Activated T-cell treated with anti-CD3 and anti-CD28 coated beads, Interleukin-2, amount 50 U/mL, for 72 hours (primary cell): ENCODE measurements at places on chromosomes 4 and X. TPM values are rescaled to one million over a fixed set of nuclear protein-coding genes. Genes with fewer than 3 reads are reported as not detected.

Gene CENPVL1
- not detected for total RNA-seq

Gene CCDC110
- total RNA-seq, result 0.19 TPM

Gene TMPRSS11F
- not detected for total RNA-seq

Gene RPS6KA3
- 49.4 TPM for total RNA-seq

Gene ASIC5
- not detected for total RNA-seq

Gene MND1
- 29.8 TPM for total RNA-seq

Gene UCP1
- total RNA-seq, result not detected

Gene PITX2
- total RNA-seq, result 0.31 TPM

Gene ZCCHC18
- total RNA-seq, result 3.0 TPM

Gene DCUN1D4
- total RNA-seq, result 45.6 TPM

Gene IQCM
- not detected for total RNA-seq

Gene ZFP92
- total RNA-seq, result 2.4 TPM

Gene RNF150
- 0.46 TPM for total RNA-seq

- no peak overlapping the region for H3K4me3 ChIP-seq
- no peak for DNase-seq
- H3K4me1 ChIP-seq, result no peaks in the 10 kb centered on the region
- H3K36me3 ChIP-seq, result no peaks in the 10 kb centered on the region
- H3K27ac ChIP-seq, result no peak overlapping the region
Observed at GRCh38 chr4:85147481-85148076, 181.1 kb upstream of the WDFY3 start.

DNA sequence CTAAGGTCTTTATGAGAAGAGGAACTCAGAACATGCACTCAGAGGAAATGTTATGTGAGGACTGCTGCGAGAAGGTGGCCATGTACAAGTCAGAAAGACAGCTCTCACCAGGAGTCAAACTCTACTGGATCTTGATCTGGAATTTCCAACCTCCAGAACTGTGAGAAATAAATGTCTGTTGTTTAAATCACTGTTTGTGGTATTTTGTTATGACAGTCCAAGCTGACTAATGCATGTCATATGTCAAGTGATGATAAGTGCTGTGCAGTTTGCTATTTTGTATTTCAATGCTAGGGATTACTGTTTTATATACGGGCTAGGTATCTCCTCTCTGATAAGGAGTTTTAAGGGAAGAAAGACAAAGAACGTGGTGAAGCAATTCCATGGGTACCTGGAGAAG is 162.3 kb downstream of the CPEB2 start:
- peaks cover 43% of the 10 kb centered on the region for H3K27me3 ChIP-seq
- no peak overlapping the region for H3K4me3 ChIP-seq
- DNase-seq, result no peak
- no peaks in the 10 kb centered on the region for H3K36me3 ChIP-seq
- H3K27ac ChIP-seq, result no peak overlapping the region

- H3K27ac ChIP-seq, result no peak overlapping the region
- no peak for DNase-seq
- H3K4me3 ChIP-seq, result no peak overlapping the region
- H3K27me3 ChIP-seq, result no peaks in the 10 kb centered on the region
Observed at GRCh38 chr4:124902001-124902515, 189.5 kb upstream of the ANKRD50 start.

DNA sequence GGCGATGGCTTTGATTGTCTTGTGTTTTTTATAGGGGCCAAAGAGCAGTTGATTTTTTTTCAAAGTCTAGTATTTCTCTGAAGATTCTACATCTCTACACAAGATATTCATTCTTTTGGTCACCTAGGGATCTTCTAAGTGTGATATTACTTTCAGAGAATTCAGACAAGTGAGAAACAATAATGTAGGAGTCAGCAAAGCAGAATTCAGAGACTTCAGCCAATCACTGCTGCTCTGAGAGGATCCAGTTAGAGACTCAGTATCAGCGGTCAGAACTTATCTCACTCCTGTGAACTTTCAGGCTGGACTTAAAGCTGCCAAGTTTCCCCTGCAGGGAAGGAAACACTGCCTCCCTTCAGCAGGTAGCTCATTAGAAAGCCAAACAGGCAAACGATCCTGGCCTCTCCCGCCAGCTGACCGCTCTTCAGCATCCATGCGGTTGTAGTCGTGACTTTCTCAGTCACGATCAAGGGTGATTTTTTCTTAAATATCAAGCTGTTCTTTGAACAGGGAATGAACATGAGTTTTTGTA is 59.2 kb downstream of the NSUN7 start:
- H3K27me3 ChIP-seq, result no peaks in the 10 kb centered on the region
- no peak overlapping the region for H3K4me3 ChIP-seq
- H3K36me3 ChIP-seq, result no peaks in the 10 kb centered on the region
- H3K27ac ChIP-seq, result no peak overlapping the region
- H3K4me1 ChIP-seq, result no peaks in the 10 kb centered on the region

GRCh38 chr4:183852910-183853547 is 52.1 kb upstream of the STOX2 start:
- H3K36me3 ChIP-seq, result no peaks in the 10 kb centered on the region
- no peaks in the 10 kb centered on the region for H3K4me1 ChIP-seq
- H3K27ac ChIP-seq, result no peak overlapping the region
- H3K4me3 ChIP-seq, result no peak overlapping the region

DNA sequence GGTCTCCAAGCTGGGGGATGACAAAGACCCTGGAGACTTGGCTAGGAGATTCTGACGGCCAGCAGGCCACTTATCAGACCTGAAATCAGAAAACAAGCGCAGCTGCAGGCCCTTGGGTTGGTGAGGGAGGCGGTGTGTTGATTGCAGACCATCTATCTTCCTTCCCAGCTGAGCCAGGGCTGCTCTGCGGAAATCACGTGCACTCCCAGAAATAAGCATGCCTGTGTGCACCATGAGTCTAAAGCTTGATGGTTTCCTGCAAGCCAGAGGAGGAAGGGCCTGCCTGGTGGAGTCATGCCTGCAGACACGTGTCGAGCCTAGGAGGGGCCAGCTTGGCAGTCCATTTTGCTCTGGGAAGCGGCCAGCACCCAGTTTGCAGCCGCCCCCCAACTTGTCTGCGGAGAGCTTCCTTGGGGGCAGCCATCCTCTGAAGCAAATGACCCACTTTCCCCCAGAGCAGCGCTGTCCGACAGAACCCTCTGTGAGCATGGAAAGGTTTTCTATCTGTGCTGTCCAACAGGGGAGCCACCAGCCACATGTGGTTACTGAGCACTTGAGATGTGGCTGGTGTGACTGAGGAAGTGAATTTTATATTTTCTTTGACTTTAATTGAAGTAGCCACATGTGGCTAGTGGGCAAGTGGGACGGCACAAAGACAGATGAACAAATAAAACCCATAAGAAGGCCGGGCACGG is 175.7 kb upstream of the BCOR start:
- H3K4me1 ChIP-seq, result peaks cover 18% of the 10 kb centered on the region
- peaks cover 15% of the 10 kb centered on the region for H3K27me3 ChIP-seq
- no peak overlapping the region for H3K4me3 ChIP-seq
- H3K36me3 ChIP-seq, result peaks cover 1% of the 10 kb centered on the region

DNA sequence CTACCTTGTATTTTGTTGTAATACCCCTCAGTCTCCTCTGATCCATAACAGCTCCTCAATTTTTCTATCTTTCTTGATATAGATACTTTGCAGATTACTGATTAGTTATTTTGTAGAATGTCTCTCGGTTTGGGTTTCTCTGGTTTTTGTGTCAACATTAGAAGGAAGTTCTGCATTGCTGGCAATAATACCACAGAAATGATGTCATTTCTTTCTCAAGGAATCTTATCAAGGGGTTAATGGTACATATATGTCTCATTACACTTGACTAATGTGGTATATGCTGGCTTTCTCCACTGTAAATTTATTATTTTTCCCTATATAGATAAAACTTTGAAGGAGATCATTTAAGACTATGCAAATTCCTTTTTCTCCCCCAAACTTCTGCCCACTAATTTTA is 183.6 kb upstream of the DKK2 start:
- no peaks in the 10 kb centered on the region for H3K27me3 ChIP-seq
- H3K4me1 ChIP-seq, result no peaks in the 10 kb centered on the region
- no peaks in the 10 kb centered on the region for H3K36me3 ChIP-seq
- H3K27ac ChIP-seq, result no peak overlapping the region
- no peak for DNase-seq

GRCh38 chr4:119059221-119059620 is 76.4 kb upstream of the MYOZ2 start:
- H3K27ac ChIP-seq, result no peak overlapping the region
- H3K27me3 ChIP-seq, result no peaks in the 10 kb centered on the region
- DNase-seq, result no peak
- no peaks in the 10 kb centered on the region for H3K36me3 ChIP-seq
- H3K4me3 ChIP-seq, result no peak overlapping the region
- no peaks in the 10 kb centered on the region for H3K4me1 ChIP-seq

DNA sequence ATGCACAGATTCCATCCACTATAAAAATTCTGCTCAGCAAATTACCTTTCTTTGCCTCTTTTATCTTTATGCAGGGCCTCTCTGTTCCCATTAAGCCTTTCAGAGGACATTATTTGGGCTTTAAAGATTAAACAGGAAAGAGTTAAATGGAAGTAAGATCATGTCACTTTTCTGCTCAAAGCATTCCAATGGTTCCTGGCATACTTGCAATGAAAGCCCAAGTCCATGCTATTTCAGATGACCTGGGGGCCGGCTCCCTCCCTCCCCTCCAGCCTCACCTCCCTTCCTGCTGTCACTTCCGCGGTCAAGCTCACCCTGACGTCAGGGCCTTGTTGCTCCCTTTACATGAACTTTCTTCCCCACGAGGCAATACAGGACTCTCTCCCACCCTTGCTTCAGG is 125.5 kb downstream of the C4orf51 start:
- no peaks in the 10 kb centered on the region for H3K27me3 ChIP-seq
- H3K27ac ChIP-seq, result peak overlapping the region; percentile 96
- H3K4me1 ChIP-seq, result peaks cover 57% of the 10 kb centered on the region
- H3K4me3 ChIP-seq, result no peak overlapping the region

- no peak overlapping the region for H3K4me3 ChIP-seq
- H3K27me3 ChIP-seq, result no peaks in the 10 kb centered on the region
- H3K4me1 ChIP-seq, result no peaks in the 10 kb centered on the region
- H3K27ac ChIP-seq, result no peak overlapping the region
- H3K36me3 ChIP-seq, result no peaks in the 10 kb centered on the region
Observed at GRCh38 chr4:178632415-178632814, 1190.2 kb upstream of the AGA start.

- H3K4me1 ChIP-seq, result no peaks in the 10 kb centered on the region
- peaks cover 20% of the 10 kb centered on the region for H3K27me3 ChIP-seq
- DNase-seq, result no peak
Observed at GRCh38 chrX:149948016-149948415, 9.7 kb upstream of the EOLA2 start.

DNA sequence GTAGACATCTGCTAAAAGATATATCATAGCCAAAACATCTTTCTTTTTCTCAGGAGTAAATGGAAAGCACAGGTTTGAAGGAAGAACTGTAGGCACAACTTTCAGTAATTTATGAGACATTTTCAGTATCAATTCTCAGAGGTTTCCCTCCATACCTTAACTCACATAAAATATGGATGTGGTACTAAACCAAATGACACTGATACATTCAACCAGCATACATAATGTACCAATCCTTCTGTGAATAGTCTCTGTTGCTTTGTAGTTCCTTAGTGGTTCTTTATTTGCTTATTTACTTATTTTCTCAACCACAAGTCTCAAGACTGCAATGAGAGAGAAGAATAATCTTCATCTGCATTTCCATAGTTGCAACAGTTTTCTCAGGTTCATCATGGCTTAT is 96.1 kb downstream of the ARHGAP24 start:
- H3K4me3 ChIP-seq, result no peak overlapping the region
- H3K4me1 ChIP-seq, result no peaks in the 10 kb centered on the region
- H3K27me3 ChIP-seq, result no peaks in the 10 kb centered on the region

DNA sequence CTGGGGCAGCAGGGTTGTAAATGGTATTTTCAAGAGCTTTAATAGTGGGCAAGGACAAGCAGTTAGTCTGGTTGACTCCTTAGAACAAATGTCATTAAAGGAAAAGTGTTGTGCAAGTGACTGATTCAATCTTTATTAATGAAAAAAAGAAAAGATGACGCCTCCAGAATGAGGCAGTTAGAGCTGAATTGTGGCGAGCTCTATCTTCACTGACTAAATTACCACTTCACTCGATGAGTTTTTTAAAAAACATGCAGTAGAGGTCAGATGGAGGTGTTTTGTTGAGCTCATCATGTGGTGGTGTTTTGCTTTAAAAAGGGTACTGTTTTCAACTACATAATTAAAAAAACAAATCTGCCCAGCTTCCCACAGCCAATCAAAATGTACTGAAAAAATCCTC is 28.1 kb upstream of the TENM3 start:
- no peaks in the 10 kb centered on the region for H3K4me1 ChIP-seq
- H3K27me3 ChIP-seq, result no peaks in the 10 kb centered on the region
- no peaks in the 10 kb centered on the region for H3K36me3 ChIP-seq
- no peak for DNase-seq
- no peak overlapping the region for H3K4me3 ChIP-seq

- H3K4me3 ChIP-seq, result no peak overlapping the region
- no peak for DNase-seq
- H3K27ac ChIP-seq, result no peak overlapping the region
- H3K36me3 ChIP-seq, result peaks cover 12% of the 10 kb centered on the region
- no peaks in the 10 kb centered on the region for H3K27me3 ChIP-seq
Observed at GRCh38 chrX:24761306-24761705, 67.6 kb downstream of the POLA1 start.

DNA sequence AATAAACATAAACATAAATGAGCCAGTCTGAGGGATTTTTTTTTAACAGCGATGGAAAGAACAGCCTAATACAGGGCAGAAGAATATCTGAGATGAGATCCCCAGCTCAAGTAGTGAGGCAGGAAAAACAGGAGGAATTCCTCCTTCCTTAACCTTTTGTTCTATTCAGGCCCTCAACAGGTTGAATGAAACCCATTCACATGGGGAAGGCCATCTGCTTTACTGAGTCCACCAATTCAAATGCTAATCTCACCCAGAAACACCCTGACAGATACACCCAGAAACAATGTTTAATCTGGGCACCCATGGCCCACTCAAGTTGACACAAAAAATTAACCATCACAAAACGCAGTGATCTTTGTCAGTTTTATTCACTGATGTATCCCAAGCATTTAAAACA is 45.5 kb downstream of the SMIM31 start:
- no peak overlapping the region for H3K27ac ChIP-seq
- H3K27me3 ChIP-seq, result peaks cover 7% of the 10 kb centered on the region
- H3K4me1 ChIP-seq, result no peaks in the 10 kb centered on the region
- H3K36me3 ChIP-seq, result no peaks in the 10 kb centered on the region
- H3K4me3 ChIP-seq, result no peak overlapping the region
- DNase-seq, result no peak

GRCh38 chrX:64192673-64193072 is 12.8 kb downstream of the AMER1 start:
- no peak overlapping the region for H3K4me3 ChIP-seq
- H3K4me1 ChIP-seq, result no peaks in the 10 kb centered on the region
- no peak overlapping the region for H3K27ac ChIP-seq
- DNase-seq, result no peak

GRCh38 chr4:42716996-42717395 is 60.1 kb upstream of the ATP8A1 start:
- no peaks in the 10 kb centered on the region for H3K27me3 ChIP-seq
- H3K36me3 ChIP-seq, result no peaks in the 10 kb centered on the region
